ENCODE measurements at places on chromosomes 3 and 15.
A peak's percentile ranks its signal among the peaks of the same experiment; 100 is the strongest.

GRCh38 chr3:89506462-89507103 is 399.2 kb downstream of the EPHA3 start:
- no peak for DNase-seq

DNA sequence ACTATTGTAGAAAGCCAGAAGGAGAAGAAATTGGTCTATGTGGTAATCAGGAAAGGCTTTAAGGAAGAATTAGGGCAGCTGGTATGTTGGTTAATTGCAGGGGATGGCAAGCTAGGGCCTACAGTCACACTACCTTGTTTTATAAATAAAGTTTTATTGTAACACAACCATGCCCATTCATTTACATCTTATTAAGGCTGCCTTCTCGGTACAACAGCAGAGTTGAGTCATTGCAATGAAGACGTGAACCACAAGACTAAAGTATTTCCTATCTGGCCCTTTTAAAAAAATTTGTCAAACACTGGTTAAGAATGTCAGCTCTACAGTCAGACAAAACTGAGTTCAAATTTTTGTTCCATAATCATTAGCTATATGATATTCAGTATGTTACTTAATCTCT is 8.3 kb downstream of the SERPINI1 start:
- DNase-seq = no peak

- DNase-seq = no peak
These were observed 43.4 kb upstream of the SEC22A start for GRCh38 chr3:123158330-123158729.

- no peak for DNase-seq
These were observed 78.5 kb downstream of the KBTBD8 start for GRCh38 chr3:67076607-67077006.

- DNase-seq = no peak
These were observed 150.5 kb upstream of the NPHP3 start for GRCh38 chr3:132872711-132873110.

GRCh38 chr3:53159156-53160060 is 1.6 kb upstream of the PRKCD start:
- no peak for DNase-seq

DNA sequence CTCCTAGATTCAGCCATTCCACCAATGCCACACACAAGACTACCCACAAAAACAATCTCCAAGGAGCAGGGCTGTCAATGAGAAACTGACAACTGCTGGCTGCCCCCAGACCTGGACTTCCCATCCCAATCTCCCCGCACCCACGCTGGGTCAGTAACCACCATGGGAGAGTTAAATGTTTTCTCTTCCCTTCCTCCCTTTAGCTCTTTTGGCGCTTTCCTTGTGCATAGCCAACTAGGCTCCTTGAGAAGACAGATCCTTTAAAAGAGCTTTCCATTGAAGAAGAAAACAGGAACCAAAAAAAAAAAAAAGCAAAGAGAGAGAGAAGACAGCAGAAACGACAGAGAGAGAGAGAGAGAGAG is 8.3 kb downstream of the BCL6 start:
- no peak for DNase-seq

DNA sequence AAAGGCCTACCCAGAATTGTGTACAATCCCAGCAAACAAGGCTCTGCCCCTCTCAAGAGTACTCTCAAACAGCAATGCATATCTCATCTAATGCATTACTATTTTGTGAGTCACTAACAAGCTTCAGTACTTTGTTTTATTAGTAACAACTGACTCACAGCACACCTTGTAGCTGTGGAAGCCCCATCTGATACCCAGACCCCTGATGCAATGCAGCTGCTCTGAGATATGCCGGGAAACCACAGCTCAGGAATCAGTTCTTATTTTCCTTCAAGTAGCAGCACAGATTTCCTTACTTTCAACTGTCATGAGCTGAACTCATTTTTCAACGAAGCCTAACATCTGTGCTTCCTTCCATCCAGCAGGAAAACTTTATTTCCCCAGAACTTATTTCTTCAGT is 37.8 kb downstream of the CCNL1 start:
- no peak for DNase-seq

GRCh38 chr3:46019707-46020106 is 7.6 kb downstream of the XCR1 start:
- no peak for DNase-seq

DNA sequence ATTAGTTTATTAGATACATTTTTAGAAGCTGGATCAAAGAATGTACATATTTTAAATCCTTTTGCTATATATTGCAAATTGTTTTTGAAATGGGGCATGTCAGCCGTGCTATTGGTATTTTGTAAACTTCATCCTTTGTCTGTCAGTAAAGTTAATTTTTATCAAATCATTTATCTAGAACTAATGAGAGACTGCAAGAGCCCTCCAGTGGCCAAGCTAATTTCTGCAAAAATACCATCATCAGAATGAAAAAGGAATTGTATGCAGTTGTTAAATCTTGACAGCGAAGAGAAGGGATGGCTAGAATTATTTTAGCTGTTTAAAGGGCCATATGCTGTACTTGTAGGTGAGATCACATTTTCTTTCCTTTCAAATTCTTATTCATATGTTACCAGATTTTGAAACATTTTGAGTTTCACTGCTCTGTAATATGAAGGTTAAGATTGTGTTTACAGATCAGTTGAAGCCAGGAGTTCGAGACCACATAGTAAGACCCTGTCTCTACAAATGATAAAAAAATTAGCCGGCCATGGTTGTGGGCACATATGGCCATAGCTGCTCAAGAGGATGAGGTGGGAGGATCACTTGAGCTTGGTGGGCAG is 8.1 kb upstream of the CLDN11 start:
- DNase-seq = no peak

DNA sequence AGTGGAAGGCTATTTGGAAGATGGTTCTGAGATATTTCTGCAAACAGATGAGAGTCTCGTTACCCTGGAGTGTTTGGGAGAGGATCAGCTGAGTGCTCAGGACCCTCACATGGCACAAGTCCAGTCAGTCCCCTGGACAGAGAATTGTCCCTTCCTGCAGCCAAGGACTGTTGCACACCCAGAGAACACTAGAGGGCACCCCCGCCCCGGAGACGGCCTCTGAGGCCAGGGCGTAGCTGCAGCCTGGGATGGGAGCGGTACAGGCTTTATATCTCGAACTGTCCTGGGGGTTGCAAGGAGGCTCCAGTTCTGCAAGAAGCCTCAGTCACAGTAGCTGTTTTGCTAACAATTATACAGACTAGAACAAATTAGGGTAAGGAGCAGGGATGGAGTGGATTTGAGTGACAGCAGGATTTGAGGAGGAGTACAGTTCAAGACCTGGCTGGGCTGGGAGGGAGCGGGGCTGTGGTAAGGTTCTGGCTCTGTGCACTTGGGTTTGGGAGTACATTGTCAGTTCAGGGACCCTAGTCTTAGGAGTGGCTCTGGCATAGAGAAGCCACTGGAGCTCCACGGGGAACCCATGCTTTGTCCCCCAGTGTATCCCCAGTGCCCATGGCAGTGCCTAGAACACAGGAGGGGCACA is 67.6 kb upstream of the HACD2 start:
- DNase-seq = peak; percentile 88

DNA sequence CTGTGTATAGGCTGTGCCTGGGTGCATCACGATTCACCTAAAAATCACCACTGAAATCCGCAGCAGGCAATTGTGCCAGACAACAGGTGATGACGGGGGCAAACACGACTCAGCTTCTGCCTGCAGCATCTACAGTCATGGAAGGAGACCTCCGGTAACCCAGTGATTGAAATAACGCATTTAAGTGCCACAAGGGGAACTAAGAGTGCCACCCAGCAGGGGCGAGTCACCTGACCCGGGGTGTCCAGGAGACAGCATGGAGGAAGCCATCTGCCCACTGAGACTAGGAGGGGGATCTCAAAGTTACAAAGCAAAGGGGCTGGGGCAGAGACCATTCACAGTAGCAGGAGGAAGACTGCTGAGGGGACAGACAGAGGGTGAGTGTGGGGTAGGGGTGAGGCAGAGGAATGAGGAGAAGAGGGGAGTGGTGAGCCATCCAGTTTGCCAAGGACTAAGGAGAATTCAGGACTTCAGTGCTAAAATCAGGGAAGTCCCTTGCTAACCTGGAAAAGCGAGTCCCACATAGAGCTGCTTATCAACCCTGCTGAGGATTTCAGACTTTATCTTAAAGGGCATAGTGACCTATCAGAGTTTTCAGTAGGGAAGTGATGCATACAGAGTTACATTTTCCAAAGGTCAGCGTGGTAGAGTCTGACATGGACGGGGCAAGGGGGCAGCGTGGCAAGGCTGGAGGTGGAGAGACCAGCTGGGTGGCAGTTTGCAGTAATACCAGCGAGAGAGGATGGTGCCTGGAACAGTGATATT is 256.7 kb upstream of the HES1 start:
- peak; percentile 58 for DNase-seq

DNA sequence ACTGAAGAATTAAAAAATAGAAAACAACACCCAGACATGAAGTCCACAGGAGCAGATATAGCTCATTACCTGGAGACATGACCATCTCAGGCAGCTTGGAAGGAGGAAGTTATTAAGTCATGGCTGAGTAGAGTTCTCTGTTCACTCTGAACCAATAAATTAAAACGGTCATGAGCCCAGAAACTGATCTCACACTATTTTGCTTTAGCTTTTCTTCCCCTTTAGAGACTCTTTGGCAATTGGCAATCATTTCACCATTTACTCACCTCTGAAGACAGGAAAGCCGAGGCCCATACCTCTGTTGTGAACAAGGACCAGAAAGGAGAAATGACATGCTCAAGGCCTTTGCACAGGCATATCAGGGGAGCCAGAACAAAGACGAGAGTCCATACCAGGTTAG is 26.6 kb downstream of the CLDN18 start:
- no peak for DNase-seq

DNA sequence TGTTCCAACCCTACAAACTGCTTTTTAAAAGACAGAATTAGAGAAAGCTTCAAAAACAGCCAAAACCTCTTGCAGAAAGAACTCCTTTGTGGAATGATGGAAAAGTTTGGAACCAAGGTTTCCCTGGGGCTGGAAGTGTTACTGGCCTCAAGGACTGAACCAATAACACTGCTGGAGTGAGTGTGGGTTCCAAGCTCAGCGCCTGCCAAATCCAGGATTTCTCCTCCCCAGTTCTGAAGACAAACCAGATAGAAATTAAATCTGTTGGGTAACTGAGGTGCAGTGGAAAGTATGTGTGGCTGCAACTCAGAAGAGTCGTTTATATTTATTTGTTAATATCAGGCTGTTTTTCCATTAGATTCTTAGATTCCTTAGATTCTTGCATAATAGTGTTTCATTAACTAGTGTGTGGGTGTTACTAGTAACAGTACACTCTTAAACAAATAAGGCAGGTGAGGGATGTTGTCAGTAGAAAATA is 66.5 kb upstream of the FNDC3B start:
- DNase-seq = no peak

GRCh38 chr3:67415511-67415910 is 238.9 kb downstream of the SUCLG2 start:
- no peak for DNase-seq

GRCh38 chr15:63448266-63448665 is 56.1 kb upstream of the USP3 start:
- no peak for DNase-seq

DNA sequence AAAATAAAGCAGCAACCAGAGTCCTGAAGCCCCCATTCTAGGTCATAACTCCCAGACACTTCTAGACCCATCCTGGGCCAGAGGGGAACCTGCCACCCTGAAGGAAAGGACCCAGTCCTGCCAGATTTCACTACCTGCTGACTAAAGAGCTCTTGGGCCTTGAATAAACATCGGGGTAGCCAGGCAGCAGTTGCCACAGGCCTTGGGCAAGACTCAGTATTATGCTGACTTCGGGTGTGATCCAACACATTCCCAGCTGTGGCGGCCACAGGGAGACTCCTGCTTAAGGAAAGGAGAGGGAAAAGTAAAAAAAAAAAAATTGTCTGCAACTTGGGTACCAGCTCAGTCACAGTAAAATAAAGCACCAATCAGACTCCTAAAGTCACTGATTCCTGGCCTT is 23.8 kb downstream of the NEDD4 start:
- DNase-seq = peak; percentile 66

DNA sequence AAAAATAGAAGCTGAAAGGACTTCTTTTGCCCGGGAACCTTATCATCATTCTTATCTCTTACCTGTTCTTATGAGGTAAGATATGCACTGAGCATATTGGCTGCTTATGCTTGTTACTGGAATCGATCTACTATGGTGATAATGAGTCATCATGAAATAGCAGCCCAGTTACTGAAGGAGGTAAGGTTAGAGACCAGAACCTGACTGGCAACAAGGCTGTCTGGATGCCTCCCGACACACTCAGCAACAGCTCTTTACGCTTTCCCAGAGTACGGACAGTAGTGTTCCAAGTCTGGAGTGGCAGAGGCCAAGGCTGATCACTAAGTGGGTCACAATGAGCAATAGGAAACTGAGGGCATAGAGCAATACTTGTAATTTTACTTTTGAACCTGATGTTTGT is 314.1 kb downstream of the NLGN1 start:
- no peak for DNase-seq

DNA sequence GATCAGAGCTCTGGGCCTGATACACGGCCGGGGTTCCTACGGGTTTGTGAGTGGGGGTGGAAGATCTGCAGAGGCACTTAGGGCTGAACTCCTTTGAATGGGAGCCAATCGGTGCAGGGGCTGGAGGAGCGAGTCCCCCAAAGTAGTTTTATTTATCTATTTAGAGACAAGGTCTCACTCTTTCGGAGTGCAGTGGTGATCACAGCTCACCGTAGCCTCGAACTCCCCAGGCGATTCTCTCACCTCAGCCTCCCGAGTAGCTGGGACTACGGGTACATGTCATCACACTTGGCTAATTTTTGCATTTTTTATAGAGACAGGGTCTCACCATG is 1.6 kb upstream of the CELSR3 start:
- no peak for DNase-seq

DNA sequence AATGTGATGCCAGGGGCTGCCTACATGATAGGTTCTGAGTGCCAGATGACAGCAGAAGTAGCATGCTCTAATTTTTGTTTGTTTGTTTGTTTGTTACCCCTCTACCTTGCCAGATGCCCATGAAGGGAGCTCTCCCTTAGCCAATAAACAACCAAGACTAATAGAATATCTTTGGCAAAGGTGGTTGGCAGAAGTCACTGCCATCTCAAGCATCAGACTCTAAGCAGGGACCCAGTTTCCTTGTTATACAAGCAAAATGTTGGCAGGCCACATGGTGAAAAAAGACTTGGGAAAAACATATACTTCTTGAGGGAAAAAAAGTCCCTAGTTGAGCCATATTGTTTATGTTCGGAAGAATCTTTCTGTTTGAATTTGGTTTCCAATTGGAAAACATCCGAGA is 609.0 kb upstream of the CFAP20DC start:
- no peak for DNase-seq

- DNase-seq = no peak
These were observed 23.6 kb upstream of the BSN start for GRCh38 chr3:49530701-49531100.

GRCh38 chr3:99269606-99270351 is 368.3 kb upstream of the DCBLD2 start:
- no peak for DNase-seq

- no peak for DNase-seq
These were observed 97.6 kb upstream of the PSMD6 start for GRCh38 chr3:64120876-64121275.

DNA sequence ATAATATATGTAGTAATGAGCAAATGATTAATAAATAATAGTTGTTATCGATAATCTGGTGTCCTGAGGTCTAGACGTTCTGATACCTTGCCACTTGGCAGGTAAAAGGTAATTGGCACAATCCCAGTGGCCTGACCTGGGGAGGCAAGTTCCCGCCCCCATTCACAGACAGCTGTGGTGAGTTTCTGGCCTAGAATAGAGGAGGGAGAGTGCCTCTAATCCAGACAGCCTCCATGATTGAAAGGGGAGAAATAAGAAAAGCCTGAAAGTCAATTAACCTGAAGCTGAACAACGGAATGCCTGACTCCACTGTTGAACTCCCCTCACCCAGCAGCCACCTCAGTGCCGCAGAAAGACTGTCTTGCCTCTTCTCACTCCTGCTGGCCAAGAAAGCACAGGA is 38.1 kb upstream of the SV2B start:
- no peak for DNase-seq
